ENCODE measurements at places on chromosomes 3 and 15.

GRCh38 chr15:56236197-56236596 lies 7.5 kb downstream of the RFX7 start:
- DNase-seq, result no peak

DNA sequence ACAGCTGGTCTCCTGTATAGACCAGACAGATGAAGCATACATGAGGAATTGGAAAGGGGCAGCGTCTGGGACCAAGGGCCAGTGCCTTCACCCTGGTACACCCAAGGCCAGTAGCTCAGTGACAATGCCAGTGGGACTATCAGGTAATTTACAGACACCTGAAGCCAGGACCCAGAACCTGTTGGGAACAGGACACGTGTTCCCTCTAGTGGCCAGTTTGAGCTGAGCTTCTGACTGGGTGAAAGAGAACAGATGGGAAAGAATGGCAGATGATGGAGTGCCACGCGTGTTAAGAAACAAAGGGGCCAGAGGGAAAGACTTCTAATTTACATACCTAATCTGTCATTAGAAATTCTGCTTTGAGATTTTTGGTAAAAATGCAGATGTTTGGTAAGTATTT lies 5.1 kb upstream of the SLC25A38 start:
- DNase-seq, result no peak

DNA sequence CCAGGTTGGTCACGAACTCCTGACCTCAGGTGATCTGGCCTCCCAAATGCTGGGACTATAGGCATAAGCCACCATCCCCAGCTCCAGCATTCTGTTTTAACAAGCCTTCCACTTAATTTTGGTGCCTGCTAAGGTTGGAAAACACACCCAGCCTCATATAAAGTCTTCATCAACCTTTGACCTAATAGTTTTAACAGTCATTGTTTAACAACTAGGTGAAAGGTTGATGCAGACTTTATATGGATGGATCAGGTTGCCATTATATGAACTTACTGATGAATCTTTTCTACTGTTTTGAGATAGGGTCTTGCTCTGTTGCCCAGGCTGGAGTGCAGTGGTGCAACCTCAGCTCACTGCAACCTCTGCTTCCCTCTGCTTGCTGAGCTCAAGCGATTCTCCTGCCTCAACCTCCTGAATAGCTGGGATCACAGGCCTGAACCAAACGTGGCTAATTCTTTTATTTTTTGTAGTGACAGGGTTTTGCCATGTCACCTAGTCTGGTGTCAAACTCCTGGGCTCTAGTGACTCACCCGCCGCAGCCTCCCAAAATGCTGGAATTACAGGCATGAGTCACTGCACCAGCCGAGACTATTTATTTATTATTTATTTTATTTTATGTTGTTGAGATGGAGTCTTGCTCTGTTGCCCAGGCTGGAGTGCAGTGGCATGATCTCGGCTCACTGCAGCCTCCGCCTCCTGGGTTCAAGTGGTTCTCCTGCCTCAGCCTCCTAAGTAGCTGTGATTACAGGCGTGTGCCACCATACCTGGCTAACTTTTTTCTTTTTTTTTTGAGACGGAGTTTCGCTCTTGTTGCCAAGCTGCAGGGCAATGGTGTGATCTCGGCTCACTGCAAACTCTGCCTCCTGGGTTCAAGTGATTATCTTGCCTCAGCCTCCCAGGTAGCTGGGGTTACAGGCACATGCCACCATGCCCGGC lies 3.1 kb upstream of the RPAP1 start:
- DNase-seq, result no peak

GRCh38 chr15:93497291-93497690 lies 408.3 kb upstream of the RGMA start:
- DNase-seq, result no peak

DNA sequence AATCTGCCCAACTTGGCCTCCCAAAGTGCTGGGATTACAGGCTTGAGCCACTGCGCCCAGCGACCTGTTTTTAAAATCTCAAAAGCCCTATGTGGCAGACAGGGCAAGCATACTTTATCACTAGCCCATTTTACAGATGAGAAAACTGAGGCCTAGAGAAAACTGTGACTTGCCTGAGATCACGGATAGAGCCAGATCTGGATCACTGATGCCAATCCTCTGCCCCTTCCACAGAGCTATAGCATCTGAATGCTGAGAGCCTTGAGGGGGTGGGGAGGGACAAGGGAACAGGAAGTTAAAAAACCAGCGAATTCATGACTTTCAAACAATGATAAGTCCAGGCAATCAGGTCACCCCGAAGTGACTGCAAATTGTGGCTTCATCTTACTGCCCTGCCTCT lies 7.3 kb downstream of the ANKRD63 start:
- DNase-seq, result no peak

DNA sequence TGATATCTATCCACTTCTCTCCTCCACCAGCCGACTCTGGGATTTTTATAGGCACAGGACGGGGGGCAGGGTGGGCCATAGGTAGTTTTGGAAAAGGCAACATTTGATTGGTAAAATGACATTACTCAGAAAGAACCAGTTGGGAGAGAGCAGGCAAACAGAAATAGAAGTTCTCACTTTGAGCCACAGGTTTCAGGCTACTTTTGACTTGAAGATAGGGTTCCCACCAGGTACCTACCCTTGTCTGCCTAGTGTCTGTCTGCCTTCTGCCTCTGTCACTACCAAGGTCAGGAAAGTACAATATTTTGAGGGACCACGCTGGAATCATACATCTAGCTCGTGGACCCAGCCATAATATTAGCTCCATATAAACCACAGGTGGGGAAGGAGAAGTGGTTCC lies 412.9 kb upstream of the GRM7 start:
- DNase-seq, result no peak

GRCh38 chr3:136893848-136894443 lies 31.9 kb downstream of the NCK1 start:
- DNase-seq, result no peak

GRCh38 chr3:58082047-58082446 lies 73.8 kb downstream of the FLNB start:
- no peak for DNase-seq

DNA sequence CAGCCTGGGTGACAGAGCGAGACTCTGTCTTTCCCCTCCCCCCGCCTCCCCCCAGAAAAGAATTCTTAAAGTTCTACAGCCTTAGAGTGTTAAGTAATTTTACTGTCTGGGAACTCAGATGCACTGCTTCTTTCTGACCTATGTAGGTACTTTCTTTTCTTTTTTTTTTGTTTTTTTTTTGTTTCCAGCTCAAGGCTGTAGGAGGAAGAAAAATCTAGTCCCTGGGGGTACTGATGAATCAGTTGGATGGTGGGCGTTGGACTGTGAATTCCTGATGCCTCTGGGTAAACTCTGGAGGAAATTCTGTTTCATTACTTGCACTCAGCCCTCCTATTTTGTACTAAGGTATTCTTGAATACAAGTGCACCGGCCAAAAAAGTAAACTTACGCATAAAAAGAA lies 10.8 kb downstream of the GHRL start:
- DNase-seq, result no peak

GRCh38 chr3:149198611-149199010 lies 23.0 kb downstream of the CP start:
- no peak for DNase-seq

- no peak for DNase-seq
Measured at GRCh38 chr15:32730677-32731654, 13.2 kb downstream of the GREM1 start.

All from right atrium auricular region (tissue), 2 donors.